ENCODE measurements at places on chromosomes 6 and 20.

- DNase-seq, result no peak
These were observed 7.3 kb downstream of the PSORS1C2 start for GRCh38 chr6:31131595-31131994.

- no peak for DNase-seq
These were observed 736.5 kb downstream of the HACE1 start for GRCh38 chr6:104123227-104123626.

DNA sequence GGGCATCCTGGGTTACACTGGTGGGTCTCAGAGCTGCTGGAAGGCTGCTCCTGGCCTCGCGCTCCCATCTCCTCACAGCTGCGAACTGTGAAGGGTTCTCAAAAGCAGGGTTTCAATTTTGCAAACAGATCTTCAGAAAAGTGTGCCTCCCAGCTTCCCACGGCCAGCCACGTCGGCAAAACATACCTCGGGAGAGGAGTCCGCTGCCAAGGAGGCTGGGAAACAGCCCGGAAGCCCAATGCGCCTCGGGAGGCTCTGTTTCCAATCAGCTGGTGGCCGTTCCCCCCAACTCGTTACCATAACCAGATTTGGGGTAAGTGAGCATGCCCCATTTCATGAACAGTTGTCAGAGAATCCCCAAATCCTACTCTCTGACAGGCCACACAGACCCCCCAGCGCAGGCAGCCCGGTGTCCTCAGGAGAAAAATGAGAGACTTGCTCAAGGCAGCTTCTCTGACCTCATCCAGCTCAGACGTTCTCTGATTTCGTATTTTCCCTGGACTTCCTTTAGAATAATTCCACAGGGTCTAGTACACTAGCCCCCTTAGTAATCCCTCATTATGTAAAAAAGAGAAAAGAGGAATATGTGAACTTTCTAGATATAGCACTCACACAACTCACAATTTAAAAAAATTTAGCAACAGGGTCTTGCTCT, 98.4 kb downstream of the SNX5 start:
- DNase-seq, result no peak

DNA sequence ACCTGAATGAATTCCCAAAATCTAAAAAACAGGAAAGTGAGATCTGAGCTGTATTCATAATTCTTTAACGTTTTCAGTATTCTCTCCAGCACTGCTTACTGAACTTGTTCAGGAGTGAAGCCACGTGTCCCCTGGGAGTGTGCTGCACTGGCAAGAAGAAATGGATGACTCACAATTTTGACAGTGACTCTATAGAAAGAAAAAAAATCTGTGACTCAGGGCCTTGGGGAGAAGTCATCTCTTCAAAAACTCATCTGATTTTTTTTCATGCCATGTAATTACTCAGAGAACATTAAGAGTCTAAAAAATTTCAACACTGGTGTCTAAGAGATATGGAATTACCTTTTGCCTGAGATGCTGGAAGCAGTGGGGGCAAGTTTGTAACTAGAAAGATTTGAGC, 39.7 kb downstream of the ANKEF1 start:
- DNase-seq, result no peak

DNA sequence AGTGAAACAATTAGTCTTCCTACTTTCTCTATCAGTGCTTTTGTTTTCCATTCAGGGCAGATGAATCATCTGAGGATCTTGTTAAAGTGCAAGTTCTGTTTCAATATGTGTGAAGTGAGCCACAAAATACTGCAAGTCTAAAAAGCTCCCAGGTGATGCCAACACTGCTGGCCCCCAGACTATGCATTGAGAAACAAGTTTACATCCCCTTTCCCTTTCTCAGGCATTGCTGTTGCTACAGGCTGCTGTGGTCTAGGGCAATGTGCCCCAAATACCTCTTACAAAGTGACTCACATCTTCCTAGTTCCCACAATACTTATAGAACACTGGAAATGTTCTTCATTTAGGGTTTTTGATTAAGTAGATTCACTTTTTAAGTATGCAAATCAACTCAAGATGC, 31.8 kb downstream of the ABRACL start:
- no peak for DNase-seq

DNA sequence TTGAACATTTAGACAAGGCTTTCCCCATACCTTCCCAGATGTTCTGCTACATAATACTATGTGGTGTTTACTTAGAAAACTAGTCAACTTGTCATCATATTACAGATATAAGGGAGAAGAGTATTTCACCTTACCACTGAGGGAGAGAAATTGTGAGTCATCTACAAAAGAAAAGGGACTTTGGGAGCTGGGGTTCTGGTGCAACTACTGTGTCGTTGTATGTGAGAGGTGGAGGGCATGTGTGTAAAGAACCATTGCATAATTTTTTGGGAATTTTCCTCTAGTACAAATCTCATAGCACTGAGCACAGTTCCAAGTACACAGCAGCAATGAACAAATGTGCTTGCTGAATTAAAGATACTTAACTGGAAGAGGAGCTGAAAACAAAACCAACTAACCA, 665.6 kb downstream of the DHX35 start:
- DNase-seq, result no peak

GRCh38 chr20:37999526-38000263, 33.6 kb downstream of the TTI1 start:
- DNase-seq, result no peak

GRCh38 chr6:20885076-20885475, 350.8 kb downstream of the CDKAL1 start:
- DNase-seq, result no peak

DNA sequence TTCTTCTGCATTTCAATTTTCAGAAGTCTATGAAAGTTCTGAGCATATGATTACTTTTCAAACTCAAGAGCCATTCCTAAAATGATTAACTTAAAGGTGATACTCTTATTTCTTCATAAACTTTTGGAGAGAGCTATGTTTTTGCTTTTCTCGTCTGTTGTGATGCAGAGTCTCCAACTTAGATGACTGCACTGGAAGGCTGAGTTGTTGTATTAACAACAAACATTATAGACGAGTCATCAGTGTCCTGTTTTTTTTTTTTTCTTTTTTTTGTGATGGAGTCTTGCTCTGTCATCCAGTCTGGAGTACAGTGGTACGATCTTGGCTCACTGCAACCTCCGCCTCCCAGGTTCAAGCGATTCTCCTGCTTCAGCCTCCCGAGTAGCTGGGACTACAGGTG, 101.9 kb downstream of the CD109 start:
- no peak for DNase-seq

GRCh38 chr6:149314325-149314905, 3.1 kb upstream of the TAB2 start:
- DNase-seq, result no peak

- no peak for DNase-seq
These were observed 17.5 kb upstream of the EFCAB8 start for GRCh38 chr20:32841174-32841573.

DNA sequence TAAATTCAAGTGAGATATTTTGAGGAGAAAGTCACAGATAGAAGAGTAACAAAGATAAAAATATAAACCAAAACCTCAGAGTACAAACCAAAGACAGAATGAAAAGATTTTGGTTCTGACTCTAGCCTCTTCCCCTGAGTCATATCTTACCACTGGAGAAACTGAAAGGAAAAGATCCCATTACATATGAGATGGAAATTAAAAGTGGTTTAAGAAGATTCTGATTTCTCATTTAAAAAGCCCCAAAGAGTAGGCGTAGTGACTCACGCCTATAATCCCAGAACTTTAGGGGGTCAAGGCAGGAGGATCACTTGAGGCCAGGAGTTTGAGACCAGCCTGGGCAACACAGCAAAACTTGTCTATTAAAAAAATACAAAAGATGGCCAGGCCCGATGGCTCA, 30.6 kb downstream of the SPINT4 start:
- DNase-seq, result no peak

GRCh38 chr20:37518606-37519507, 2.2 kb upstream of the NNAT start:
- no peak for DNase-seq

DNA sequence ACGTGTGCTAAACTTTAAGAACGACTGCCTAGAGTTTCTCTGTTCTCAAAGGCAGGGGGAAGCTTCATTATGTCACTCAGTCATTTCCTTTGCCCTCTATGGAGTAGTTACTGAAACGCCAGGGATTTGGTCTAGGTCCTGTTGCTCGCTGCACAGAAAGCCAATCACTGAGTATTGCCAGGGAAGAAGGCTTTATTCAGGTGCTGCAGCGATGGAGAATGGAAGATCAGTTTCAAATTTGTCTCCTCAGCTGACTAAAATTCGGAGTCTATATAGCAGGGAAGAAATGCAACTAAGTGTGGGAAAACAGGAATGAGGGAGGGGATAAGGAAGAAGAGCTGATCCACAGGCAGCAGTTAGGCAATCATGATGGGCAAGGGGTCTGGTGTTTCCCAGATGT, 75.8 kb downstream of the QRSL1 start:
- DNase-seq, result no peak

GRCh38 chr20:16808796-16809195, 60.6 kb downstream of the OTOR start:
- no peak for DNase-seq

GRCh38 chr6:35790683-35791082, 6.4 kb downstream of the CLPS start:
- DNase-seq, result no peak

DNA sequence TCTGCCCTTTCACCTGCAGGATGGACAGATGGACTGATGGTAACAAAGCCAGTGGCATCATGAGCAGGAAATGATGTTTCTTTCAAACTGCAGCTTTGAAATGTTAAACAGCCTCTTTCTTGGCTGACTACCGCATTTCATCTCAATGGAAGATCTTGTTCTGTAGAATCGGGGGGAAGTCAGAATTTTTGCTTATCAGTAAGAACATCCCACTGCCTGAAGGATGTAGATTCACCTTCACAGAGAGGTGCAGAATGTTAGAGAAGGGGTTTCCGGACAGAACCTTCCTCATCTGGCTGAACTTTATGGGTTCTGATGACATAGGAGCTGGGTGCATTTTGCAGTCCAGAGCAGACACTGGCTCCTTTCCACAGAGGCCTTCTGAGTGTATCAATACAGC, 32.7 kb downstream of the GGTLC1 start:
- no peak for DNase-seq

DNA sequence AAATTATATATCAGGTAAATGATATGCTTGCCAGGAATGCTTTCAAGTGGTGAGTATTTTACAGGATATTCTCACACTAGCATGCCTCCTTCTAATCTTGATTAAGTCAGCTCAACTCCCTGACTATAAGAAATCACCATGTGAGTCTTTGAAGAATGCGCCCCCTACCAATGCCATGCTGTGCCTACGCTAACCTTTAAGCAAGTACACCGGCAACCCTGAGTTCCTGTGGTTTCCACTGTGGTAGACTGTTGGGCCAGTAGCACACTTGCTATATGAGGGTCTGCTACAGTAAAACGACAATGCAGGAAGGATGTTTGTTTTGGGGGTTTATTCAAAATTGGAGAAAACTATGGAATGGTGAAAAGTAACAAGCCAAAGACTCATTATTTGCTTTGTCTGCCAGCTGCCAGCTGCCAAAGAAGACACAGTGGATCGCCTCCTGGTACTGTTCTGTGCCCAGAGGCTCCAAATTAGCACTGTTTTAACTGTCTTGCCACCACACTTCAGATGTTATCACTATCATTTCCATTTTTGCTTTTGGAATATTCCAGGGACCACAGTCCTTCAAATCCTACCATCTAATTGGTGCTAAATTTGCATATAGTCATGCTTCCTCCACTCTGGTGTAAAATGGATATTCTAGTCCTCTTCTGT, 333.5 kb downstream of the RNGTT start:
- DNase-seq, result no peak

DNA sequence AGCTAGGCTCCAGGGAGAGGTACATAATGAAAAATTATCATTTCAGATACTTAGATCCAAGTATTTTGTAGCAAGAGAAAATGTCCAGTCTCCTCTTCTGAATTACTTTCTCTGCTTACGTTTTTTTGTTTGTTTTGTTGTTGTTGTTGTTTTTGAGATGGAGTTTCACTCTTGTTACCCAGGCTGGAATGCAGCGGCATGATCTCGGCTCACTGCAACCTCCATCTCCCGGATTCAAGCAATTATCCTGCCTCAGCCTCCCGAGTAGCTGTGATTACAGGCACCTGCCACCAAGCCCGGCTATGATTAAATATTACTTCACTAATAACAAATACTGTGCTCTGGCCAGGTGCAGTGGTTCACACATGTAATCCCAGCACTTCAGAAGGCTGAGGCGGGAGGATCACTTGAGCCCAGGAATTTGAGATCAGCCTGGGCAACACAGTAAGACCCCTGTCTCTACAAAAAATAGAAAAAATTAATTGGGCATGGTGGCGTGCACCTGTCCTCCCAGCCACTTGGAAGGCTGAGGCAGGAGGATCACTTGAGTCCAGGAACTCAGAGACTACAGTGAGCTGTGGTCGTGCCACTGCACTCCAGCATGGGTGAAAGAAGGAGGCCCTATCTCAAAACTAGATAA, 155.0 kb upstream of the JARID2 start:
- no peak for DNase-seq

DNA sequence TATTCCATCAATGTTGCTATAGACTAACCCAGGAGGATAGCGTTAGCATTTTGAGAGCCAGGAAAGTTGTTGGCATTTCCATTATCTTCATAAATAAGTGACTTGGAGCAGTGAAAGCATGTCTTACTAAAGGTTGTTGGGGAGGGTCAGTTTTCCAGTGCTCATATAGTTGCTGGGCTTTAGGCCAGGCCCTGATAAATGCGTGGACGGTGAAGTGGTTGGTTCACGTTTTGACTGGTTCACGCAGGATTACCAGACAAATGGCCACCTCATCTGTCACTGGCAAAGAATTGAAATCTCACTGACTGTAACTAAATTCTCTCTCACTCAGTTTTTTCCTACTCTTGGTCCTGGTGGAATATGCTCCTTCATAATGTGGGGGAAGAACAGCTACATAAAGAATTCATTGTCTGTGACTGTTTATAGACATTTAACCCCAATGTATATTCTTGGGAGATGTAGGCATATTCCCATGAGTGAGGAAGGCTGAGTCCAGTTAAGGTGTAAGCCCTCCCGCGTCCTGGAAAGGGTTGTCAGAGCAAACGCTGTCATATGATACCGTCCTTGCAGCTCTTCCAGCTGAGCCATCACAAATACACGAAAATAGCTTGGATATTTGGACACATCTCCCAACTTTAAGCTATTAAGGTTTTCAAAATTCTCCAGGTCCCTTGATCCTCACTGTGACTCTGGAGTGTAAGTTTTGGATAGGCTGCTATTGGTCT, 27.8 kb downstream of the LRRC1 start:
- DNase-seq, result no peak

DNA sequence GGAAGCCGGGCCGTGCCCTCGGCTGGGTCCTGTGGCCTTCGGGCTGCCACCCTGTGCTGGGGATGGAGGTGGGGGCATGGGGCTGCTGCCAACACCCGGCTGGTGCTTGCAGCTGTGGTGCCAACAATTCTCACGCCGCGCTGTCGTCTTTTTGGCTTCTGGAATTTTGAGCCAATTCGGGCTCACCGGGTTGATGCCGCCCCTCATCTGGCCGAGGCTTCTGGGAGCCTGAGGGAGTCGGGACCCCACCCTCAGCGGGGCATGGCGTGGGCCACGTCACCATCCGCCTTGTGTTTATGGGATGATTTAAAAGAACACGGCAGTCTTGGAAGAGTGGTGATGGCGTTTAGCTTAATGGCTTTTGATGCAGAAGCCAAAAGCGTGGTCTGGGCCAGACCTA, 8.7 kb upstream of the NPBWR2 start:
- DNase-seq, result no peak

- no peak for DNase-seq
These were observed 287.2 kb downstream of the TFAP2C start for GRCh38 chr20:56916345-56916622.

All from progenitor cell of endocrine pancreas (in vitro differentiated cells).